ENCODE measurements at places on chromosomes 2 and 18. TPM values are rescaled to one million over a fixed set of nuclear protein-coding genes. Genes with fewer than 3 reads are reported as not detected.

Gene SERPINB13
- total RNA-seq = 0.41 TPM

Gene POTEC
- total RNA-seq = under 0.01 TPM

Gene FECH
- 29.8 TPM for total RNA-seq

Gene SERPINB11
- not detected for total RNA-seq

Gene VWC2L
- 4.1 TPM for total RNA-seq

Gene RIT2
- total RNA-seq = 29.3 TPM

Gene MYO7B
- under 0.01 TPM for total RNA-seq

Gene IL1R2
- not detected for total RNA-seq

Gene TBR1
- 73.8 TPM for total RNA-seq

Gene LRRTM4
- 46.1 TPM for total RNA-seq

Gene VWA3B
- total RNA-seq = under 0.01 TPM
